Activated T-helper 1 cell treated with Interleukin-2 at 50 U/mL for 16 hours (primary cell): ENCODE measurements at places on chromosomes 11 and 22.

DNA sequence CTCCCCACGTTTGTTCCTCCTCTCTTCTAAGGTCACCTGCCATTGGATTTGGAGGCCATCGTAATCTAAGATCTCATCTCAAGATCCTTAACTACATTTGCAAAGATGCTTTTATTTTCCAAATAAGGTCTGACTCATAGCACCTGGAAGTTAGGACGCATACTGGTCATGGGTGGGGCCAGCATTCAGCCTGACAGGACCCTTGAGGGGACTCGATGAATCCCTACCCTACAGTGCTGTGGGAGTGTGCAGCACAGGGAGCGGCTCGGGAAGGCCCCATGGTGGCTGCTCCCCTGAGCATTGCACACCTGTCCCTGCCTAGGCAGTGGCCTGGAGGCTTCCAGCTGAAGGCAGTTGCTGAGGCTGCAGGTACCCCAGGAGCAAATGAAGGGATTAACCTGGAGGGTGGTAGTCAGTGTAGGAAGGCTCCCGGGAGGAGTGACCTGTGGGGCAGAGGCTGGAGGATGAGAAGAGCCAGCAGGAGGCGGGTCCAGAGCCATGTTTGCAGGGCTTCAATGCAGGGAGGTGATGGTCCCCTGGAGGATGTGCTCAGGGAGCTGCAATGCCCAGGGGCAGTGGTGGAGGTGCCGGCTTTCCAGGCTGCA, 362.2 kb downstream of the CTTN start:
- no peak for DNase-seq

- no peak for DNase-seq
Observed at GRCh38 chr11:119567688-119568582, 145.0 kb upstream of the THY1 start.

GRCh38 chr11:34644669-34645406, 23.9 kb downstream of the EHF start:
- no peak for DNase-seq

DNA sequence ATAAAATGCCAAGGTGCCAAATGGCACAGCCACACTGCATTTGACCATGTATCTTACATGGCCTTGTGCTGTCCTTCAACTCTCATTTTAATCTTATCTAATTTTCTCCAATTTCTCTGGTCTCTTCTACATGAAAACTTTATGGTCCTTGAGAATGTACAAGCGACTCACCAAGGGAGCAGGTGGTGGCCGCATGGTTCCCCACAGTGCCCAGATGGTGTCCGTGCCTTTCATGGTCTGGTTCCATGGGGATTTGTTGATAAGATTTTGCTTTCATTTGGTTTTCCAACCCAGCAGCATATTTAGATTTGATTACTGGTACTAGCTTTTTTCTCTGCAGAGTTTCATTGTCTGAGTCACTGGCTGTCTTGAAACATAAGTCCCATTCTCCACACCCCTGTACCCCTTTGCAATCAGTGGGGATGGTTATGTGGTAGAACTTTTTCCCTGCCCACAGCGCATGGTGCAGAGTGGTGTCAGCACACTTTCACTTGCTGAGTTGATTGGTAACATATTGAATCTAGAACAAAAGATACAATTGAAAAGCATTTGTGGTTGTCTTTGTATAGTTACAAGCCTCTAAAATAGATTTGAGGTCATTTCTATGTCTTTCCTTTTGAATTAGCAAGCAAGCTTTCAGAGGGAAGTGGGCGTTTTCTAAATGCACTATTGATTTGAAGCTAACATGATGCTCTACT, 24.1 kb downstream of the ZNRF3 start:
- no peak for DNase-seq

DNA sequence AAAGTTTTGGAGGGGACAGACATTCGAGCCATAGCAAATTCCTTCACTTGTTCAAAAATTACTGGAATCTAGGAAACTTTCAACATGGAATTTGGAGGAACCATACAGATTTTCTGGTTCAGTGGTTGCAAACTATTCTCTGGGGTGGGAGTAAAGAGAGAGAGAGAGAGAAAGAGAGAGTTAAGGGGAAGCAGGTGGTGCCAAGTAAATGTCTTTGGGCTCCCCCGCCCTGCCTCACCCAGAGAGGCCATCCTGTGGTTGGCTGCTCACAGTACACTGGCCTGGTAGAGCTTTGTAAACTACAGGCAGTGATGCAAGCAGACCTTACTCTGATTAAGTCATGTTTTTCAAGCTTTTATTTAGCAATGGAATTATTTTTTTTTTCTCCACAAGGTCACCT, 82.6 kb downstream of the ADAMTS15 start:
- DNase-seq = no peak

DNA sequence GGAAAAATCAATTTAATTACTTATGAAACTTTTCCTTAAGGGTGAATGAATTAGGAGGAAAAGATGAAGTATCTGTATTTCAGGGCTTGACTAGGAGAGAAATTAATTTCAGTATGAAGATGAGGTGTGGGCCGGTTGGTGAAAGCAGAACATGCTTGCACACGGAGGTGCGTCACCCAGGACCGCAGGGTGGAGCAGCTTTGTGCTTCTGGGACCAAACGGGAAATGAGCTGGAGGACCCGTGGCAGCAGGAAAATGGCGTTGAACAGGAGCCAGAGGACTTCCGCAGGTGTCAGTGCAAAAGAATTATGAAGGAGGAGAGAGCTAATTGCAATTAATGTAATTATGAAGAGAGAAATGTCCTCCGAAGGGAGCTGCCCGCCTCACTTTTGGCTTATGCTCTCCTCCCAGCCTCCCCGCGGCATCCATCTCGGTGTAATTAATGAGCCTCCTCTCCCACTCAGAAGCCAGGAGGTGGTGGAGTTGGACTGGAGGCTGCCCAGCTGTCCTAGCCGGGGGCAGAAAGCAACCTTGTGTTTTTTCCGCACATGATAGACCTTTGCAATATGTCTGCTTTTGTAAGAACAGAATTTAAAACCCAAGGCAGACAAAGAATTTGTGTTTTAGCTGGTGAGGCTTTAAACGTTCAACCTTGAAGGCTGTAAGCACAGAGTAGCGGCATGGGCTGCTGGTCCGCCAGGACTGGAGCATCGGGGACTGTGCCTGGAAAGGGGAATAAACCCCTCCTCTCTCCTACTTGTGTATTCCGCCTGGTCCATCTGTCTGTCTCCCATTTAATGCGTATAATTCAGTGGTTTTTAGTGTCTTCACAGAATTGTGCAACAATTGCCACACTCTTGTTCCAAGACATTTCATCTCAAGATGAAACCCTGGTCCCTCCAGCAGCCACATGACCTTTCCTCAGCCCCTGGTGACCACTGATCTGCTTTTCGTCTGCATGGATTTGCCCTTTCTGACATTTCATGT, 180.6 kb downstream of the TBC1D22A start:
- no peak for DNase-seq

- DNase-seq = no peak
Observed at GRCh38 chr22:29352778-29353177, 35.6 kb downstream of the AP1B1 start.
